ENCODE measurements at places on chromosomes 2 and 18.

GRCh38 chr2:217099561-217099960 is 239.7 kb upstream of the TNP1 start:
- DNase-seq = no peak

- no peak for DNase-seq
Observed at GRCh38 chr18:46213295-46213694, 109.1 kb downstream of the HAUS1 start.

DNA sequence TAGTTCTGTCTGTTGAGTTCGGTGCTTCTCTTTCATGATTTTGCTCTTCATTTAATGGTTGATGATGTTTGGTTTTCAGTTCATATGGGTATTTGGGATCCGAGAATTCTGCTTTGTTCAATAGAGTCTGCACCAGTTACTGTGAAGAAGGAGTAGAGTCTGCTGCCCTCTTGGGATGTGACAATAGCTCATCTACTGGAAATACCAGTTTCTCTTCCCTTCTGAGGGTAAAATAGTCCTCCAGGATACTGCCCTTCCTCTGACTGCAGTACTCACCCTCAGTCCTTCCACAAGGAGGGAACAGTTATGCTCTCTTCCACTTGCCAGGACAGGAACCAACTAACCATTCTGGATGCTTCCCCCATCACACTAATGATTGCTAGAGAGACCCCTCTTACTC is 12.5 kb upstream of the TNFAIP6 start:
- no peak for DNase-seq

DNA sequence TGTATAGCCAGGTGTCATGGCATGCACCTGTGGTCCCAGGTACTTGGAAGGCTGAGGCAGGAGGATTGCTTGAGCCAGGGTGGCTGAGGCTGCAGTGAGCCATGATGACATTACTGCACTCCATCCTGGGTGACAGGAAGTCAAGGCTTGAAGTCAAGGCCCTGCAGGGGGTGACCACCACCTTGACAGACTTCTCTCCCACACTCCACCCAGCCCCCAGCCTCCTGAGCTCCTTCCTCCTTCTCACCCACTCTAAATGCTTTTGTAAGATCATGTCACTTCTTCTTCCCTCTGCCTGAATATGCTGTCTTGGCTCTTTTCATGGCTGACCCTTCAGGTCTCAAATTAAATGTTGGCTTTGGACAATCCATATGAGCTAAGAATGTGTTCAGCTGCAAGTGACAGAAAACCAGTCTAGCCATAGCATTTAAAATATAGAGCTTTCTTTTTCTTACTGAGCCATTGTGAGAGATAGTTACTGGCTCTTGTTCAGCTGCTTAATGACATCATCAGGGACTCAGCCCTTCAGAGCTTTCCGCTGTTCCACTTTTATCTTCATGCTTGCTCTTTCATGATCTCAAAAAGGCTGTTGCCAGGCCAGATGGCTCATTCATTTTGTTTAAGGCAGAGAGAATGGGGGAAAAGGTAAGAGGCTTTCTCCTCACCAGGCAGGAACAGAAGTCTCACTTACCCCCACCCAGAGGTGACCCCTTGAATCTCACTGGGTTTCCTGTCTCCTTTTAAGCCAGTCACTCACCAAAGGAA is 36.7 kb upstream of the TTC39C start:
- no peak for DNase-seq

- no peak for DNase-seq
Observed at GRCh38 chr18:34977838-34978532, 63.2 kb upstream of the MAPRE2 start.

GRCh38 chr2:185227391-185227790 is 511.2 kb upstream of the FSIP2 start:
- no peak for DNase-seq
